ENCODE measurements at places on chromosomes 6 and 20. TPM values are rescaled to one million over a fixed set of nuclear protein-coding genes. Genes with fewer than 3 reads are reported as not detected.
A peak's percentile ranks its signal among the peaks of the same experiment; 100 is the strongest.

HUS1B gene
- 1.9 TPM for total RNA-seq

VGLL2 gene
- not detected for total RNA-seq

ZNFX1 gene
- total RNA-seq: 58.8 TPM

GRCh38 chr6:105382496-105382895 lies 20.4 kb downstream of the PREP start:
- DNase-seq: no peak
- H3K4me1 ChIP-seq: peaks cover 40% of the 10 kb centered on the region
- no peak overlapping the region for H3K27ac ChIP-seq
- no peaks in the 10 kb centered on the region for H3K27me3 ChIP-seq
- no peak overlapping the region for H3K4me3 ChIP-seq
- H3K36me3 ChIP-seq: peaks cover 10% of the 10 kb centered on the region

GRCh38 chr6:37279366-37280134 lies 21.6 kb upstream of the TMEM217 start:
- peaks cover 26% of the 10 kb centered on the region for H3K4me1 ChIP-seq
- peak overlapping the region; percentile 45 for H3K4me3 ChIP-seq
- peaks cover 5% of the 10 kb centered on the region for H3K36me3 ChIP-seq
- no peak overlapping the region for H3K27ac ChIP-seq
- no peaks in the 10 kb centered on the region for H3K27me3 ChIP-seq

- peaks cover 4% of the 10 kb centered on the region for H3K36me3 ChIP-seq
- DNase-seq: no peak
- peaks cover 69% of the 10 kb centered on the region for H3K27me3 ChIP-seq
- H3K4me3 ChIP-seq: no peak overlapping the region
- no peak overlapping the region for H3K27ac ChIP-seq
Observed at GRCh38 chr6:88171312-88171711, 5.2 kb upstream of the CNR1 start.

DNA sequence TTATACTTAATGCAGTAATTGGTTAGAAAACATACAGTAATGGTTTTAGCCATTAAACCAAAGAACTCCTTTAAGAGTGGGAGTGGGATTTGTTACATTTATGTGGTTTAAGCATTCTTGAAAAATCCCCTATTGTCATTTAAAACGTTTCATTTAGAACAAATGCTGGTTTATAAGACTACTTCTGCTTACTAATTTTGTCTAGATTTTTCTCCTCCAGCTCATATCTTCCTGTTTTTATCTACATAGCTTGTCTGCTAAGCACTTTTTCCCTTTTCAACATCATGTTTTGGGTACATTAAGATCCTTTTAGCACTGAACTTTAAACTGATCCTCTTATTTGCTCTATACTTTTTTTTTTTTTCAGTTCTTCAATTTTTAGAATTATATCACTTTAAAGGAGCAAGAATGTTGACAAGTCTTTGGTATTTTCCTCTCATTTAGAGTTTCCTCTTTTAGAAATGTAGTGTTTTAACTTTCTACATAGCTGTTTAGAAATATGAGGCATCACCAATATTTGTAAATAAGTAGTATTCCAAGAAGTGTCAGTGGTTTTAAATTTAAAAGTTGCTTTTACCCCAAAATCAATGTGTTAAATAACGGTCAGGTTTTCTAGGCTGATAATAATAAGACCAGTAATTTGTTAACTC lies 80.9 kb downstream of the SESN1 start:
- H3K4me3 ChIP-seq: no peak overlapping the region
- no peak for DNase-seq
- peak overlapping the region; percentile 88 for H3K27ac ChIP-seq
- no peaks in the 10 kb centered on the region for H3K27me3 ChIP-seq
- H3K4me1 ChIP-seq: peaks cover 47% of the 10 kb centered on the region
- peaks cover 4% of the 10 kb centered on the region for H3K36me3 ChIP-seq

GRCh38 chr6:165091121-165091785 lies 218.2 kb downstream of the C6orf118 start:
- no peak for DNase-seq
- no peaks in the 10 kb centered on the region for H3K4me1 ChIP-seq
- no peaks in the 10 kb centered on the region for H3K27me3 ChIP-seq

GPSM3 gene
- total RNA-seq: 291 TPM

GHRH gene
- total RNA-seq: not detected

- H3K4me3 ChIP-seq: no peak overlapping the region
- no peak overlapping the region for H3K27ac ChIP-seq
- DNase-seq: no peak
- H3K27me3 ChIP-seq: no peaks in the 10 kb centered on the region
Observed at GRCh38 chr20:20549704-20550103, 162.7 kb downstream of the RALGAPA2 start.
